ENCODE measurements at places on chromosomes 3 and 15. TPM values are rescaled to one million over a fixed set of nuclear protein-coding genes. Genes with fewer than 3 reads are reported as not detected.

GRCh38 chr15:72722071-72722696 lies 36.2 kb downstream of the BBS4 start:
- peak; percentile 49 for DNase-seq

Gene PATL2
- 4.3 TPM for total RNA-seq

DNA sequence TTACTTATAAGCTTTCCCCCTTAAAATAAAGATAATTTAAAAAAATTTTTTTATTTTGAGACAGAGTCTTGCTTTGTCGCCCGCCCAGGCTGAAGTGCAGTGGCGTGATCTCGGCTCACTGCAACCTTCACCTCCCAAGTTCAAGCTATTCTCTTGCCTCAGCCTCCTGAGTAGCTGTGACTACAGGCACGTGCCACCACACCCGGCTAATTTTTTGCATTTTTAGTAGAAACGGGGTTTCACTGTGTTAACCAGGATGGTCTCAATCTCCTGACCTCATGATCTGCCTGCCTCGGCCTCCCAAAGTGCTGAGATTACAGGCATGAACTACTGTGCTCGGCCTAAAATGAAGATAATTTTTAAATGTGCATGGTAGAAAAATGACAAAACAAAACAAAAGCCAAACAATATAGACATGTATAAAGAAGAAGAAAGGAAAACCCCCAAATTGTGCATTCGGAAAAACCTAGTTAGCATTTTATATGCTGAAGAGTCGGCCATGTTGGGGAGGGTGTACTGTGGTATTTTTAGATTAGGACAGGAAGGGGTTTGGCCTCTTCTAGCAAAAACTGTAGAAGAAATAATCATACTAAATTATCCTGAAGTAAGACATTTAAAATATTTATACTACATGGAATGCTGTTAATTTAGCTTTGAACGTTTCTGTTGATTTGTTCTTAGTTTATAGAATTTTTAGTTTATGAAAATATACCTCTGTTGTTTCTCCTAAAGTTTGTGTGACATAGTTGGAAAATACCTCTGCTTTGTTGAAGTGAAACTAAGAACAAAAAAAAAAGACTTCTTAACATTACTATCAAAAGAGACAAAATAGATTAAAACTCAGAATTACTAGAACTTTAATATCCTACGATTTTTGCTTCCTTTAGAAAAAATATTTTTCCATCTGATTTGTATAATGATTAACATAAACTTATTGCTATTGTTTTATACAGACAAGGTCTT lies 7.4 kb downstream of the APPL1 start:
- DNase-seq = no peak

GRCh38 chr15:31279221-31280045 lies 47.2 kb upstream of the KLF13 start:
- DNase-seq = peak; percentile 14

GRCh38 chr15:101439285-101439919 lies 50.1 kb downstream of the PCSK6 start:
- DNase-seq = no peak
